ENCODE measurements at places on chromosomes 6 and 20.

GRCh38 chr6:11113038-11113437, 1.5 kb upstream of the ERVFRD-1 start:
- peak; percentile 24 for DNase-seq

- no peak for DNase-seq
Measured at GRCh38 chr6:111356551-111356950, 126.5 kb downstream of the REV3L start.

DNA sequence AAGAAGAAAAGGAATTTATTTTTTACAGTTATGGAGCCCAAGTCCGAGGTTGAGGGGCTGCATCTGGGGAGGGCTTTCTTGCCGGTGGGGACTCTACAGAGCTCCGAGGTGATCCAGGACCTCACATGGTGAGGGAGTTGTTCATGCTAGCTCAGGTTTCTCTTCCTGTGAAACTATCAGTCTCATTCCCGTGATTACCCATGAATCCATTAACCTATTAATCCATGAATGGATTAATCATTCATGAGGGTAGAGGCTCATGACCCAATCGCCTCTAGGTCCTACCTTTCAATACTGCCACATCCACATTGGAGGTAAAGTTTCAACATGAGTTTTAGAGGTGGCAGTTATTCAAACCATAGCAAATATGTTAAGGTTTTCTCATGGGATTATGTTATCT, 3.8 kb downstream of the DSE start:
- no peak for DNase-seq

- no peak for DNase-seq
Measured at GRCh38 chr20:39210341-39211036, 248.3 kb downstream of the DHX35 start.

DNA sequence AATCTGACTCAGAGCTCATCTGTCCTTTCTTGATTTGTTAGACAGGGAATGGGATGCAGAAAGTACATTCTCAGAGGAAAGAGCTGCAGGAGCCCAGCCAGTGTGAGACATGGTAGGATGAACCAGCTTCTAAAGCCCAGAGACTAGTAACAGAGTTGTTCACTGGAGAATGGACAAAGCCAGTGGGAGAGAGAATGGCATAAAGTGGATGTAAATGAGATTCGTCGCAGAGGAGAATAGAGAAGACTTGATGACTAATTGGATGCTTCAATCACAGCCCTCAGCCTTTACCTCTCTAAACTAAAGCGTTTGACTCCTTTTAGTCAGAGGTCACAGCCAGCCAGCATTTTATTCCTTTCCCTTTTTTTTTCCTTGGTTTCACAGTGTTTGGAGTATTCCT, 25.5 kb upstream of the L3MBTL3 start:
- DNase-seq, result no peak

DNA sequence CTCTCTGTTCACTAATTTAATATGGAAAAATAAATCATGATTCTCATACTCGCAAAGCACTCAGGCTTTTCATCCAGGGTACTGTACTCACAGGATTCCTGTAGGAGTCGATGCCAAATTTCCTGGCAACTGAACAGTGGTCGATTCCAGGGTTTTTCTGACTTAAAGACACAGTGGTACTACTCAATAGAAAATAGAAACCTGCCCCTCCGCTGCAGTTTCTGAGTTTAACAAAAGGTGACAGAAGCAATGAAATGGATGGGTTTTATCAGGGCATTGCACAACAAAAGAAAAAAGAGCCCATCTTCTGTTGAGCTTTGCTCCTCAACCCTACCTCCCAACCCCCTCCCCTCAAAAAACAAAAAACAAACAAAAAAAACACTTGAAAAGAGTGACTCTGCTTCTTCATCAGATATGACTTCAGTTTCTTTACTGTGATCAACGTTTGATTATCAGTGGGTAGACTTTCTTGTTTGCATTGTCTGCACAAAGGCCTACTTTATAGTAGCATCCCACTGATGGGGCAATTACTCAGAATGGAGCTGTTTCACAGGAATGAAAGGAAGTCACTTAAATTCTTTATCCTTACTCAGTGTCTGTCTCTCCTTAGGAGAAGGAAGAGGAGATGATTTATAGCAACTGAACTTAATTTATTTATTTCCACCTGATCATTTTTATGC, 96.2 kb upstream of the FOXO3 start:
- peak; percentile 41 for DNase-seq

- DNase-seq, result no peak
Measured at GRCh38 chr6:156659822-156660198, 117.4 kb upstream of the ARID1B start.

- no peak for DNase-seq
Measured at GRCh38 chr6:164377348-164377918, 932.0 kb downstream of the C6orf118 start.

- peak; percentile 72 for DNase-seq
Measured at GRCh38 chr20:3995067-3995748, 20.1 kb downstream of the RNF24 start.
